ENCODE measurements at places on chromosomes 2 and 18. TPM values are rescaled to one million over a fixed set of nuclear protein-coding genes. Genes with fewer than 3 reads are reported as not detected.
A peak's percentile ranks its signal among the peaks of the same experiment; 100 is the strongest.

Gene ASB18
- total RNA-seq, result 0.04 TPM

Gene NEURL3
- total RNA-seq, result not detected

Gene ZEB2
- 55.1 TPM for total RNA-seq

Gene WDR54
- total RNA-seq, result 33.1 TPM

Gene GREB1
- 0.38 TPM for total RNA-seq

- DNase-seq, result peak; percentile 79
These were observed 180.2 kb downstream of the RNF144A start for GRCh38 chr2:7097353-7097895.

DNA sequence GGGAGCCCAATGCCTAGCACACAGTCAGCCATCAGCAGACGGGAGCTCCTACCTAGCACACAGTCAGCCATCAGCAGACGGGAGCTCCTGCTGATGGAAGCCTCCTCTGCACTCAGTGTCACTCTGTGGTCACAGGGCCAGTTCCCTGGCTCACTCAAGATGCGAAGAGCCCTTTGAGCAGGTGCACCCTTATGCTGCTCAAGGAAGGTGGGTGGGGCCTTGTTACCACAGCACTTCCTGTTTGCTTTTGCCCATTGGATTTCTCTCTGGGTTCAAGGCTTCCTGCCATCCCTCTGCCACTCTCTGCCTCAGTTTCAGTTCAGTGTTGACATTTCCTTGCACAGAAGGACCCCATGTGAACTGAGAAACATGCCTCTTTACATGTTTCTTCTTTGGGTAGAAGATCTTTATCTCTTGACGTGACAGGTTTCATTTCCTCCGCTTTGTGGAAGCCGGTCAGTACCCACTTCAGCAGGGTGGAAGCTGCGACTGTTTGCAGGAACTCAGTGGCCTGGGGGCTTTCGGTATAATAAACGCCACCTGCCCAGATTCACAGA lies 11.6 kb downstream of the TRIB2 start:
- DNase-seq, result peak; percentile 23

- DNase-seq, result peak; percentile 70
These were observed 21.2 kb downstream of the TEX44 start for GRCh38 chr2:231613663-231614558.

- no peak for DNase-seq
These were observed 162.3 kb upstream of the PID1 start for GRCh38 chr2:229433351-229433750.

DNA sequence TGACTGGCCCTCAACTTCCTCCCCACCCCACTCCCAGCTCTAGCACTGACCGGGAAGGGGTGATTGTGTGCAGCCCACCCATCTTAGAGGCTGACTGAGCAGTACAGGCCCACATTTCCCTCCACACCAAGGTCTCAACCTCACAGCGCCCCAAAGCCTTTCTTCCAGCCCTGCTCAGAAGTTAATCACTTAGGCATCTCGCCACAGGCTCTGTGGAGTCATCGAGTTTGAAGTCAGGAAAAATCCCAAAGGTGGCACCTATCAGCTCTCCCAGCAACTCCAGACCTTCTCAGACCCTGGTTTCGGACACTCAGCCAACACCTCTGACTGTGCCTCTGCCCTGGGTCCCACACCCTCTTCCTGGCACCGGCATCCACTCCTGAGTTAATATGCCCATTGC lies 43.0 kb upstream of the GLI2 start:
- DNase-seq, result no peak

DNA sequence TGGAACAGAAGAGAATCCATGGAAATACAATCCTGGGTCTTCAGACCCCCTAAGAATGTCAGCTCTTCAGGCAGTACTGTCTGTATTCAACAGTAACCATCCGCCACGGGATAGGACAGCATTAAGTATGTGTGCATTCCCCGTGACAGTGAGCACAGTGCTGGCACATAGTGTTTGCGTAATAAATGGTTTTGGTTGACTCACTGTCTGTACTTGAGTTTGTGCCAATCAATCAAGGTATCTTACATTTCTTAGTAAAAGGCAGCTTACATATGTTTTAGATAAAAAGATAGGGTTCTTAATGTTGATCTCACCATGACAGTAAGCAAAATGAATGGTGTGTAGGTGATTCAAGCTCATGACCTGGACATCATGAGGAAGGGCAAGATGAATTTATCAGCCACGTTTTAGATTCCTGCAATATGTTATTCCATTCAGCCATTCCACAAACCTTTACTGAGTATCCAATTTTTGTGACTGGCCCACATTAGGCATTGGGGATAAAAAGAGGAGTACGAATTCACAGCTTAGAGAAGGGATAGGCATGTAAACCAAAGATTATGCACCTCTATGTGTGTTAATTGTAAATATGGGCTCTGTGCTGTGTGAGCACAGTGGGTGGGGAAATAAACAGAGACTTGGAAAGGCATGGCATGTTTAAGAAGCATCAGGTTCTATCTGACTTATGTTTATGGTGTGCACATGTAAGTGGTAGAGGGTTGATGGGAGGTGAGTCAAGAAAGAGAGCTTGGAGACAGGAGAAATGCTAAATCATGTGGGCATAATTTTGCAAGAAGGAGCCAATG lies 258.8 kb downstream of the SLC8A1 start:
- no peak for DNase-seq

GRCh38 chr2:196917802-196918201 lies 8.7 kb downstream of the PGAP1 start:
- no peak for DNase-seq

DNA sequence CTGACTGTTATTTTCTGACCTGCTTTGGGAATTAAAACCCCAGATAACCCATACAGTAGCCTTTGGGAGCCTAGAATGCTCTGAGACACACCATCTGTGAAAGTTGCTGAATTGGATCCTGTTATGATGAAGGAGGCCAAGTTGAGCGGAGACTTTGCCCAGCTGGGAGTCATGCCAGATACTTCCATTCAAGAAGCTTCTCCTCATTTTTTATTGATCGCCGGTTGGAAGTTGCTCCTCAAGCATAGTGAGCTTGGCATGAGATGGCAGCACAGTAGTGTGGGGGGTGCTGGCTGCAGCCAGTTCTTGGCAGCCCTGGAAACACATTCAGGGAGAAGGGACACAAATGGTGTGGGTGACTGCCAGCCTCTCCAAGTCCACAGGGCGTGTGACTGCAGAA lies 270.7 kb upstream of the NRP2 start:
- DNase-seq, result no peak

DNA sequence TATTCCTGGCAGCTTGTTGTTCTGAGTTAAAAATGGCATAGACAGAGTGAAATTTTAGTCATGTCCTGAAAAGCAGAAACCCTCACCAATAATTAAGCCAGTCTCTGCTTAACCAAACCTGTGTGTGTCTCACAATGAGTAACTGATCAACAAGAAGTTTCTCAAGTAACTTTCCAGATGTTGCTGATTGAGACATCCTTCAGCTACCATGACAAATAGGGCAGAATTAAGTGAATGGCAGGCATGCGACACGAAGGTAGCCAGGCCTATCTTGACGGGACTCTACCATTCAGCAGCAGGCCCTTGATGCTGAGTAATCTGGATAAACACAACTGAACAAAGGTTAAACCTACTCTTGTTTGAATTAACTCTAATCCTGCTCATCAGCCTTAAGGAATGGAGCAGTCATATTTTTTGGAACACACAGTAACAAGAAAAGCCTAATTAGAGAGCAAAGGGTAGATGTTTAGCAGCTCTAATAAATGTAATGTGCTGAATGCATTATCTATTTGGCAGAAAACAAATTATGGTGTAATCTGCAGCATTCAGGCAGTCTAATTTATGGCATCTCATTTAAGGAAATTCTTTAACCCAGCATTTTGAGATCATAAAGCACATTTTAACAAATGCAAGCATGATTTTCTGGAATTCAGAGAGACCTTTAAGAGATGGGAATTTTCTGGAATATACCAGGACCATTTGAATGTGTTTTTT lies 159.5 kb upstream of the EPHA4 start:
- no peak for DNase-seq

DNA sequence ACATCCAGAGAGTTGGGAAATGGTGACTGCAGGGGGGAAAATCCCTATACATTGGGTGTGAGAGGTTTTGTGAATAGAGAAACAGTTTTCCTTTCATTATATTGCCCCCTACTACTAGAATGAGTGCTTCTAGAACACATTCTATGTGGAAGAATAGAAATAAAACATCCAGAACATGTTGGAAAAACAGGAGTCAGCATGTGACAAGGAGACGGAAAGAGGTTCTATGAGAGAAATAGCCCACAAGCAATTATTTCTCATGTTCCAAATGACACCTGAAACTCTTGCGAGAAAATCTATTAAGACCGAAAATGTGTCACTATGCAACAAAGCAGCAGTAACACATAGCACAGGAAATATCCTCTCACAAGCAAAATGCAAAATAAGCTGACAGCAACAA lies 202.7 kb upstream of the SPOPL start:
- DNase-seq, result no peak

Measured in SJCRH30 (cell line).